ENCODE measurements at places on chromosomes 11 and 22.

GRCh38 chr22:44676441-44677352, 25.3 kb upstream of the PRR5 start:
- no peak for DNase-seq

- no peak for DNase-seq
Measured at GRCh38 chr11:25039165-25039564, 542.3 kb downstream of the LUZP2 start.

- no peak for DNase-seq
Measured at GRCh38 chr11:122791411-122791810, 46.9 kb upstream of the CRTAM start.

GRCh38 chr11:44627911-44628729, 62.7 kb downstream of the CD82 start:
- peak; percentile 94 for DNase-seq

GRCh38 chr11:15095736-15096228, 18.9 kb upstream of the INSC start:
- DNase-seq = no peak

DNA sequence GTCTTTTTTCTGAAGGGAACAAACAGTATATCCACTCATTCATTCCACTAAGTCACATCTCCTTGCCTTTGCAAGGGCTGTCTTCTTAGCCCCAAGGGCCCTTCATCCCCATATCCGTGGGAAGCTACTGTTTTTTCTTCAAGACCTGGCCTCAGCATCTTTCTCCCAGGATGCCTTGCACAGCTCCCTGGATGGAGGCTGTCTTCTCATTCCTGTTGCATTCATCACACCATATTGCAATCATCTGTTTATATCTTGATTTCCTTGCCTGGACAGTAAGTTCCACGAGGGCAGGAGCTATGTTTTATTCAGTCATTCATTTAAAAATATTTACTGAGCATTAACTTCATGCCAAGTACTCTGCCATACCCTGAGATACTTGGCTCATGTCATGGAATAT, 29.3 kb upstream of the NECTIN1 start:
- no peak for DNase-seq

GRCh38 chr11:94545264-94546161, 1.8 kb downstream of the FUT4 start:
- DNase-seq = no peak

- no peak for DNase-seq
Measured at GRCh38 chr11:106327134-106327533, 249.7 kb downstream of the AASDHPPT start.

GRCh38 chr11:133555034-133555433, 22.7 kb upstream of the OPCML start:
- DNase-seq = no peak

Measured in hippocampal formation (tissue), 2 donors.